NK-92 treated with Interleukin-12 subunit alpha and Interleukin-12 subunit beta, amount 100 ng/mL, for 24 hours (cell line): ENCODE measurements at places on chromosomes 7 and 10.

DNA sequence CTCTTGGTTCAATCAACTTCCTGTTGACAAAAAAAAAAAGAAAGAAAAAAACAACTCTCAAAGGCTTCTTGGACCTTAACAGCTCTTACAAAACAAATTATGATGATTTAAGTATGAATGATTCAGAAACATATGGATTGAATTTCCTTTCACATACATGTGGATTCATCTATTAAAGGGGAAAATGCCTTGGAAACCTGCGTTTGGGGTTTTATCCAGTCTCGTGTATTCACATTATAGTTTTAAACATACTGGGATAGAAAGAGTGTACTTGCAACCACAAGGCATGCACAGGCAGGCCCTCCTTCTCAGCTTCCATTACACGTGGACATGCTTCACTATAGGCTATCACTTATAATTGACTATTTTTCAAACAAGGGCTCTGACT, 286.7 kb downstream of the INHBA start:
- DNase-seq, result no peak

GRCh38 chr10:94361171-94361794, 1.5 kb downstream of the NOC3L start:
- no peak for DNase-seq

GRCh38 chr10:59016043-59016442, 160.4 kb upstream of the PHYHIPL start:
- no peak for DNase-seq

- no peak for DNase-seq
These were observed 132.2 kb downstream of the MAD1L1 start for GRCh38 chr7:2100278-2101208.

DNA sequence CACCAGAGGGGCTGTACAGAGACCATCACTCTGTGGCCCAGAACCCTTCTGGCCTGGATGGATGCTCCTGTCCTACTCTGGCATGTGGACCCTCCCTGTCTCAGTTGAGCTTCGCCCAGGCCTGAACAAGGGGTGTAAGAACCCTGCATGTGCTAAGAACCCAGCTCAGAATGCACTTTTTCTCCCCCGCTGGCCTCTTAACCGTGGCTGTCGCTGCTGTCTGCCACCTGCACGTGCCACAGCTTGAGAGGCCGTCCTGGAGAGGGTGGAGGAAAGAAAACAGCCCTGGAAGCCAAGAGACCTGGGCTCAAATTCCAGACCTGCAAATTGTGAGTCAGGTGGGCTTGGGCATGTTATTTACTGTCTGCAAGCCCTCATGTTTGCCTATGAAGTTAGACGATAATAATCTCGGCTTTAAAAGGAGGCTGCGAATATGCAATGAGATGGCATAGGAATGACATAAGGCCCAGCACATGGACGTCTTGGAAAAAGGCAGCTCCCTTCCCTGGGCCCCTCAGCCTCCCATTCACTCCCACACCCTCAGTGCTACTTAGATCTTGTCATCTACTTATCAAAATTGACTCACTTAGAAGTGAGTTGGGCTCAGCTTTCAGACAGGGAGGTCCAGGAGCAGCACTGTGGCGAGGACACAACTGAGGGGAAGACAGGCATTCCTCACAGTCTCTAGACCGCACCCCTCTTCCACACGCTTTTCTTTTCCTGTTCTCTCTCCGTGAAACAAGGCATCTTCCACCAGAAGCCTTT, 31.4 kb downstream of the FIGNL1 start:
- DNase-seq, result no peak

DNA sequence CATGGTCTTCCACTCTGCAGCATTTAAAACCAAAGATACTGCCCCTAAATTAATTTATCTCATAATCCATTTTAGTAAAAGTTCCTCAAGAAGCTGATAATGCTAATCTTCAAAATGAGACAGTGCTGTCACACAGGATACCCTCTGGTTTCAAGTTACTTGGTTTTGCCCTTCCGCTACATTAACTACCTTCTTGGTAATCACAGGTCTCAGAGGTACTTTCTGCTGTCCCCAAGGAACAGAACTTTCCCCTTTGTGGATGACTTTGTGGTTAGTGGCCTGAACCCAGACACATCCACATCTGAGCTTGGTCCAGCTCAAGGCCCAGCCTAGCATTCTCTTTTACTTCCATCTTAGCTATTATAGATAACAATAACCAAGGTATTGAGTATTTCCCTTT, 88.8 kb upstream of the TMEM26 start:
- no peak for DNase-seq

DNA sequence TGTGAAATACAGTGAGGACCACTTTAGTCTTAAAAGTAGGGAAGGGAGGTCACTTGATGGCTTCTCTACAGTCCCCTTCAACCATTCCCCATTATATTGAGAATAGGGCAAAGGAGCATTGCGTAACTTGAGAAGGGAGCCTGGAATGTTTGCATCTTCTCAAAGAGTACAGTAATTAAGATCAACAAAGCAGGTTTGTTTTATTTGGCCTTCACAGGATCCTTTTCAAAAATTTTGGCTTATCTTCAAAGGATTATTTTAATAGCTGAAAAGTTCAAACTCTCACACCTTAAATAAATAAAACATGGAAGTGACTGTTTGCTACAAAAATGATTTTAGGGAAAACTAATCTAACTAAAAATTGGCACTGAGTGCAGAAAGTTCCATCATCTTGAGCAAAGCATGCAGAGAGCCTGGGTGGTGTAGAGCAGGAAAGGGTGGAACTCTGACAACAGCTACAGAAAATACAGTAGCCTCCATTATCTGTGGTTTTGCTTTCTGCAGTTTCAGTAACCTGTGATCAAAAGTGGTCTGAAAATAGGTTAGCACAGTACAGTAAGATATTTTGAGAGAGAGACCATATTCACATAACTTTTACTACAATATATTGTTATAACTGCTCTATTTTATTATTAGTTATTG, 214.0 kb downstream of the MDFIC start:
- DNase-seq, result no peak

- peak; percentile 1 for DNase-seq
These were observed 156.4 kb downstream of the PRPF18 start for GRCh38 chr10:13743101-13743693.

DNA sequence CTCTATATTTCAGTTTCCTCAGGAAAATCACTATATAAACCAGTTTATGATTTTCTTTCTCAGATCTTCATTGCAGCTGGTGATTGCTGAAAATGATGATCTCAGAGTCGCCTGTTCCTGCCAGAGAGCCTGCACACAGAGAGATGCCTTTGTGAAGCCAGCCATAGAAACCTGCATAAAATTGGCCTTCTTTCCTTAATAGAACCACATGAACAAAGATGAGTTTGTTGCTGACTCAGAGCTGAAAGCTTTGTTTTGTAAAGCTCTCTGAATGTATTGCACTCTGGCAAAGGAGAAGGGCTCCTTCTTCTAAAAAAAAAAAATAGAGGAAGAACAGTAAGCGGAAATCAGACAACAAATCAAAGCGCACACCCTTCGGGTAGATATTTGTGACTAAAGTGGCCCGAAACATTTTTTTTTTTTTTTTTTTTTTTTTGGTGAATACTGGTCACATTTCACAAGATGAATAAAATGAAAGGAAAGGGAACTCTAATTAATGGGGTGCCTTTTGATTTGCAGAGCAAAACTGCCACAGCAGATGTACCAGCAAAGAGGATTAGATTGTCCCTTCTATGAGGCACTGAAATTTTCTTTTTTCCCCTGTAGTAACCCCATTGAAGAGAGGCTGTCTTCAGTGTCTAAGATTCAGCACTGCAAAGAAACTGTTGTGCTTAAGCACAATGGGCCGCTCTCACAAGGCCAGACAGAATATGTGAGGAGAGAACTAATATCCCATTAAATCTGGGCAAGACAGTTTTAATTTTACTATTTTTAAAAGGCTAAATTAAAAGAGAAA, 75.1 kb upstream of the PTPRZ1 start:
- DNase-seq, result no peak

DNA sequence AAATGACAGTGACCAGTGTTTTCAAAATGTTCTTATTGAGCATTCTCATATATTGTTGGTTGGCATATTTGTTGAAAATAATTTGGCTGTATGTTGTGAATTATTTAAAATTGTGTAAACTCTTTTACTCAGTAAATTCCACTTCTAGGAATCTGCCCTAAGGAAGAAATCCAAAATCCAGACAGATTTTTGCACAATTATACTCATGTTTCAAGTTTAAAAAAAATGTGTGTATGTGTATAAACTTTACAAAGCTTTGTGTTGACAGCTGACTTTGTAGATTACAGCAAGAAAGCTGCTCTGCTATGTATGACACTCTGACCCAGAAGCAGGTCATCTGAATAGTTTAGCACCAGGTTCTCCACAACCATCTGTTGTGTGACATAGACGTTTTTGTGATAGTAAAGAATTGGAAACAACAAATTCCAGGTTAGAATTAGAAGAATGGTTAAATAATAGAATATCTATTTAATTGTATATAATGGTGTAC, 21.6 kb downstream of the KIFBP start:
- no peak for DNase-seq

DNA sequence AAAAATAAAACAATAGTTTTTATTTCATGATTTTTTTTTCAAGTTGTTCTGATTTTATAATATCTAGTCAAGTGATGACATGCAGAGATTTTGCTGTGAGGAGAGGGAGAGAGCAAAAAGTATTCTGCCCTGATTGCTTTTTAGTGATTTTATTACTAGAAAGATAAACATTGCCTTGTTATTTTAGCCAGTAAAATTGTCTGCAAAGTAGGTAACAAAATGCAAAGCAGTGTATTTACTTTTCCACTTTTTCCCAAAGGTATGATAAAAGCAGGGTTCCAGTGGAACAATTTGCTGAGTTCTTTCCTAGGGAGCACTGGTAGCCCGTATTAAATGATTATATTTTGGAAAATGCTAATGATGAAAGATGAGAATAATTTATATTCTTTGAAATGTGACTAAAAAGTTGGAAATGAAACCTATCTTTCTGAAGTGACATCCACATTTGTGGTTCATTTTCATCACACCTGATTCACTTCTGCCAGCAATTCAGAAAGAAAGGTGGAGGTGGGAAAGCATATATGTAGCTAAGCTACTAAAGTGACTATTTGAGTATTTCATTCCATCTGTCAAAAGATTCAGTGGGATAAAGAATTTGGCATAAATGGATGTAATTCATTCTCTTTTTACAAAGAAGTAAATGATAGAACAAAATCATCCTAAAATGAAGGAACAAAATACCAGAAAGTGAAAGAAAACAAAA, 300.3 kb downstream of the ADK start:
- no peak for DNase-seq

DNA sequence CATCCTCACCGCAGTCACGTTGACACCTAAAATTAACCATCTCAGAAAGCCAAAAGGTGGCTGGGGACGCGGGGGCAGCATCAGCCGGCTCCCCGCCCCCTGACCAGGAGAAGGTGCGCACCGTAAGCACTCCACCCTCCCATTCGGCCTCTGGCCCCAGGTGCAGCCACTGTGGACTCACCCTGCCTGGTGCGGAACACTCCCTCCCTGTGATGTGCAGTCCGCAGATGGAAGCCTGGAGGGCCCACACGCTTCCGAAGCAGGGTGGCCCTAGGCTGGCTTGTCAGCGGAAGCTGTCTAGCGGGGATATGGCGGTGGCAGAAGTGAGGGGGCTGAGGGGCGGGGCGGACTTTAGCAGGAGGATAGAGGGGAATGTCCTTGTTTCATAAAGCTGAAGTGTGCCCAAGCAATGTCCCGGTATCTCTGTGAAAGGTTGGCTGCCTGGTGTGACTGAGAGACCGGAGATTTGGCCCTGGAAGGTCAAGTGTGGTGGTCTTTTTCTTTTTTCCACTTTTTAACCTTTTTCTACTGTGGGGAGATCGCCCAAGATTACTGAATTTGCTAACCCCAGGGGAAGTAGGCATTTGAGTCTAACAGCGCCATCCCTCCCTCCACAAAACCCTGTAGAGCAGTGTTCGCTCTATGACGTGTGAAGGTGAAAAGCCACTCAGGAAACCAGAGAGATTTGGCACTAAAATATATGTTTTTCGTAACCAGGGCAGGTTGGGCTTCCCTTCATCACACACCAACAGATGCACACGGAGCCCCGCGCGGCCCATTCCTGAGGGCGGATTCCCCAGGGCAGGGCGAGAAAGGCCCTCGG, 74.7 kb downstream of the CXCL12 start:
- no peak for DNase-seq

GRCh38 chr10:110843031-110843430, 28.7 kb upstream of the PDCD4 start:
- no peak for DNase-seq

GRCh38 chr10:60834401-60834800, 56.1 kb downstream of the CDK1 start:
- no peak for DNase-seq

- DNase-seq, result no peak
These were observed 317.3 kb upstream of the SHH start for GRCh38 chr7:156129522-156129921.

DNA sequence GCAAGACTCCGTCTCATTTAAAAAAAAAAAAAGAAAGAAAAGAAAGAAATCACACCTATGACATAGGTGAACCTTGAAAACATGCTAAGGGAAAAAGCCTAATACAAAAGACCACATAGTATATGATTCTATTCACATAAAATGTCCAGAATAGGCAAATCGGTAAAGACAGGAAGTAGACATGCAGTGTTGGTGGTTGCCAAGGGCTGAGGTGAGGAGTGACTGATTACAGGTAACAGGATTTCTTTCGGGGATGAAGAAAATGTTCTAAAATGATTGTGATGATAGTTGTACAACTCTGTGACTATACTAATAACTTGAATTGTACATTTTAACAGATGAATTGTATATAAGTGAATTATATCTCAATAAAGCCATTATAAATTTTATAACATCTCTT, 3.3 kb downstream of the XPNPEP1 start:
- no peak for DNase-seq

DNA sequence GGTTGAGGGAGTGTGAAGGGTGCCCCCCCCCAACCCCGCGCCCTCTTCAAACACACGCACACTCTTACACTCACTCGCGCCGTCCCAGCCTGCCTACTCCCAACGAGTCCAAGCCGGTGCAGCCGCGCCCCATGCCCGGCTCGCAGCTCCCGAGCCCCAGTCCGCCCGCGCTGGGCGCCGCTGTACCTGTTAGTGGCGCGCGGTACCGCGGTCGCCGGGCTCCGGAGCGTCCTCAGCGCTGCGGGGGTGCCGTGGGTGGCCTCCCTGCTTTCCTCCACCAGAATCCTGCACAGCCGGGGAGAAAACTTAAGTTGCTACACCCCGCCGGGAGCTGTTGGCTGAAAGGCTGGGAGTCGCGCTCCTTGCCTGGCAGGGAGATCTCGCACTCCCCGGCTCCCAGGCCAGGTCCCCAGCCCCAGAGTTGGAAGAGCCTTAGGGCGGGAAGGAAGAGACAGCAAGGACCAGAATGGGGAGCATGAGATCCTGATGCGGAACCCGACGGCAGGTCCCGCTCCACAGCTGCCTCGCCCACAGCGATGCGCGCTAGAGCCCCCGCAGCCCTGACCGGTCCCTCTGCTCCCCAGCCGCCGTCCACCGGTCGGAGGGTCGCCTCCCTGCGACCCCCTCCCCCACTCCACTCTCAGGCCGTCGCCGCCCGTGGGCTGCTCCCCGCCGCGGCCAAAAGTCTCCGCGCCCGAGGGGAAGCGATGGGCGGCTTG, 863 bp downstream of the ST8SIA6 start:
- no peak for DNase-seq

- DNase-seq, result no peak
These were observed 55.2 kb downstream of the CDK6 start for GRCh38 chr7:92781117-92781720.

GRCh38 chr10:67043041-67043440, 117.2 kb downstream of the LRRTM3 start:
- no peak for DNase-seq
